GM23248 (cell line): ENCODE measurements at places on chromosomes 5 and 9. TPM values are rescaled to one million over a fixed set of nuclear protein-coding genes. Genes with fewer than 3 reads are reported as not detected.
A peak's percentile ranks its signal among the peaks of the same experiment; 100 is the strongest.

DNA sequence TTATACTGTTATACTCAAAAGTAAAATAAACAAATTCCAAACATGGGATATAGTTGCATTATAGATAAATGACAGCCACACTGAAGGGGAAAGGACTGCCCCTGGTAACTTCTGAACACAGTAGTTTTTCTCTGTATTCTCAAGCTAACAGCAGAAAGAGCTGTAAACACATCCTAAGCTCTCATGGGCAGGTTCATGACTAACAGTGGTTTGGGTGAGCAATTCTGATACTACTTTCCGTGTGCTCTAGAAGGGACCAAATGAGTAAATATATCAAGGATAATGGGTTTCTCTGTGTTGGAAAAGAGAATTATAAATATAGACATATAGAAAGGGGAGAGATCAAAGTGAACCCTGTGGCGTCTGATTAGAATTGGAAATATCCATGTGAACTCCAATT, 2.2 kb upstream of the LCN6 start:
- peak; percentile 62 for DNase-seq

GRCh38 chr9:129483415-129484351, 137.2 kb downstream of the C9orf50 start:
- DNase-seq, result peak; percentile 98

The ANKRD34B gene
- total RNA-seq, result not detected in 2 replicates

The FCN2 gene
- not detected in 2 replicates for total RNA-seq

GRCh38 chr5:156379206-156379605, 52.2 kb downstream of the SGCD start:
- DNase-seq, result no peak

DNA sequence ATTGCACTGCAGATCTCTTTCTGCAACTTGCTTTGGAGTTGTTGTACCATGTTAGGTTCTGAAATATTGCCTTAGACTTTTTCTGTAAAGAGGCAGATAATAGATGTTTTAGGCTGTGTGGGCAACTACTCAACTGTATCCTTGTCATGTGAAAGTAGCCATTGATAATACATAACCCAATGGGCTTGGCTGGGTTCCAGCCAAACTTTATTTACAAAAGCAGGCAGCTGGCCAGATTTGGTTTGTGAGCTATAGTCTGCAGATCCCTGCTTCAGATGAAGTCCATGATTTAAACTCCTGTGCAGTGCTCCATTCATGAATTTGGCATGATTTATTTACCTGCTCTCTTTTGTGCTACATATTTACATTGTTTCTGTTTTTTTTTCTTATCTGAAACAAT, 300.4 kb downstream of the IRX2 start:
- DNase-seq, result no peak

- DNase-seq, result peak; percentile 12
Measured at GRCh38 chr5:170161069-170161468, 55.4 kb downstream of the FOXI1 start.

The SIGMAR1 gene
- 138 and 148 TPM in 2 replicates for total RNA-seq

DNA sequence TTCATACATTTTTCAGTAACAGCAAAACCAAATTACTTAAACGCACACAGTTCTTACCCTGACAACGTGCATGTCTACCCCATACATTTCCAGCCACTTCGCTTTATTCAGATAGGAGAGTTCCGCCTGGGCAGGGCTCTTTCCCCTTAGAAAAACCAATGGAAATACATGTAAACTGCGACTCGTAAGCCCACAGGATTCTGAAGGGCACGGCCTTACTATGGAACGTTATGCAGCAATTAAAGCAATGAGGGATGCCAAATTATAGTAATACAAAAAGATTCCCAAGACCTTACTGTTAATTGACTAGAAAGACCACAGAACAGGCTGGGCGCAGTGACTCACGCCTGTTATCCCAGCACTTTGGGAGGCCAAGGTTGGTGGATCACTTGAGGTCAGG, 64.5 kb downstream of the EPB41L4B start:
- peak; percentile 38 for DNase-seq

The CEL gene
- total RNA-seq, result 0.22 TPM in 1 of 2 replicates, not detected in the other

- DNase-seq, result no peak
Measured at GRCh38 chr9:72394066-72394465, 29.1 kb upstream of the ZFAND5 start.

GRCh38 chr9:116491659-116492058, 195.4 kb upstream of the TRIM32 start:
- peak; percentile 53 for DNase-seq

DNA sequence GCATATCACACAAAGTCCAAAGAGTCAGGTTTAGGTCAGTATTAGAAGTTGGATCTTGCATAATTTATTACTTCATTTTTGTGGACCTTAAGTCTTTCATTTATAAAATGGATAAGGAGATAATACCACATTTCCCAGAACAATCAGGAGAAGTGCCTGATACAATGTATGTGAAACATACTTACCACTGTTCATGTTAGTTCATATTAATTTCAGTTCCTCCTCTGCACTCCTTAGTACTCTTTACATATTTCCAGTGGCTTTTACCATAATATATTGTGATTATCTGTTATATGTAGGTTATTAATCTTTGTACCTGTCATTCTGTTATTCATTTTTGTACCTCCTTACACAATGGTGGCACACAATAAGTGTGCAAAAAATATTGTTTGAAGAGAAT, 214.4 kb downstream of the ARL15 start:
- DNase-seq, result no peak

The C8G gene
- total RNA-seq, result not detected in 2 replicates

DNA sequence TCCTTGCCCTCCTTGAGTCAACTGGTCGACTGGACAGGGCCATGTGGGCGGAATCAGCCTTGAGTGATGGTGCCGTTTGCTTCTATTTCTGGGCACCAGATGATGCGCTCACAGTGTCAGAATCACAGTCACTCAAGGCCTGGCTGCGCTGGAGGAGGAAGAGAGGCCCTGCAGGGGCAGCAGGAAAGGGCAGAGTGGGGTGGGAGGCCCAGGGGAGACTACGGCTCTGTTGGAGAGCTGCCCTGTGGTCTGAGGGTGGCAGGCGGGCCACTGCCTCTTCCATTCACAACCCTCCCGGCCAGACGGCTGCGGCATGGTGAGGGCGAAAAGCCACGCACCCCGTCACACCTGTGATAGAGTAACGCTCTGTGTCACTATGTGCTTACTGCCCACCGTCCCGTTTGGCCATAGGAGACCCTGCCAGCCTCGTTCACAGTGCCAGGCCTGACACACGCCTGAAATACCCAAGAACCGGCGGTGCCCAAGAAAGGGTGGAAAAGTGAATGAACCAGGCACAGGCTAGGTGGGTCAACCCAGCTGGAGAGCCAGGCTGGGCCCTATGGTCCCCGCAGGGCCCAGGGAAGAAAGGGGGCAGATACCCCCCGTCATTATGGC, 9.9 kb downstream of the PLPP7 start:
- no peak for DNase-seq

DNA sequence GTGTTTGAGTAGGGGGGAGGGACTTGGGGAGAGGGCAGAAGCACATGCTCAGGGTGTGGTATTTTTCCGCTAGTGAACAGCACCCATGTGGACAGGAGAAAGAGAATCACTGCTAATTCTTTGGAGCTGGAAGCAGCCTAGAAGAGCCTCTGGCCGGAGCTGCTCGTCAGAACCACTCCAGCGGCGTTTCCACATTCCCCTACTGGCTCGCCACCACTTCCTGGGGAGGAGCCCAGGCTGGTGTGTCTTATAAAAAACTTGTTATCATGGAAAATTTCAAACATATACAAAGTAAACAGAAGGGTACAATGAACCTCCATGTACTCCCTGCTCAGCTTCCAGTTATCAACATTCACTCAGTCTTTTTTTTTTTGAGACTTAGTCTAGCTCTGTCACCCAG, 26.7 kb downstream of the LHX2 start:
- DNase-seq, result peak; percentile 61

- no peak for DNase-seq
Measured at GRCh38 chr5:170546282-170546681, 42.5 kb downstream of the KCNIP1 start.

- DNase-seq, result peak; percentile 34
Measured at GRCh38 chr9:134461426-134461982, 135.2 kb downstream of the RXRA start.

GRCh38 chr5:107430071-107430625, 240.6 kb downstream of the EFNA5 start:
- DNase-seq, result peak; percentile 5

GRCh38 chr5:25568989-25569625, 924.3 kb upstream of the CDH10 start:
- no peak for DNase-seq

The AMBP gene
- not detected in 2 replicates for total RNA-seq

The SLC45A2 gene
- not detected in 2 replicates for total RNA-seq
